H7 (cell line): ENCODE measurements at places on chromosomes 13 and 19.

DNA sequence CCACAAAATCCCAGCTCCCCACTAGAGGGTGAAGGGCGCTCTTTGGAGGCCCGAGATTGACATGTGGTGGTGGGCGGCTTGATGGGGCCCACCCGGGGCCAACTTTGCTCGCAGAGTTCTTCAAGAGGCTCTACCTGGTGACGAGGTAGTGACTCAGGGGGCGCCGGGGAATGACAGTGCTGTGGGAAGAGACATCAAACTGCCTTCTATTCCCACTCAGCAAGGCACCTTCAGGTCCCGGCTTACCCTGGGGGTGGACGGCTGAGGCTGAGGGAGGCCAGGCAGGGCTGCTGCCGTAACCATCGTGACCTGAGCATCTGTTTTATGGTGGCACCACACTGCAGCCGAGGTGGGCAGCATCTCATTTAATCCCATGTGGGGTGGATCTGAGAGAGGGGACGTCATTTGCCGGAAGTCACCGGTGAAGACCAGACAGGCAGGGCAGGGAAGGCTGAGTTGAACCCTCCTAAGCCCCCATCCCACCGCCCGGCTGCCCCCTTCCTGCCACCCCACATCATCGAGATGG, 1.6 kb downstream of the LINGO3 start:
- DNase-seq, result peak; percentile 56

GRCh38 chr19:13017306-13018034, 22.2 kb downstream of the NFIX start:
- peak; percentile 75 for DNase-seq

DNA sequence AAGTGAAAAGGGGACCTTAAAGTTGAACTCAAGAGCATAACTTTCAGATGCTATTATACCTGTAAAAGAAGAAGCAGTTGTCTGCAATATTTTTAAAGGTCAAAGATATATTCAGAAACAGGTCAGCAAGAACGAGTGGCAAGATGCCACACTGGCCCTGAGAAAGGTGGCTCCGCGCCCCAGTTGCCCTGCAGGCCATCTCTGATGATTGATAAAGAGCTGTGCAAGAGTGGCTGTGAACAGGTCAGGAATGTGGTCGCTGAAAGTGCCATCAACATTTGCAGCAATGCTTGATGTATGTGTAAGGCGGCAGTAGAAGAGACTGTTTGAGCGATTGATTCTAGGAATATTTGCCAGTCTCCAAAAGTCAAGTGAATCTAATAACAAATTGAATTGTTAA, 664.2 kb upstream of the SLC10A2 start:
- no peak for DNase-seq

DNA sequence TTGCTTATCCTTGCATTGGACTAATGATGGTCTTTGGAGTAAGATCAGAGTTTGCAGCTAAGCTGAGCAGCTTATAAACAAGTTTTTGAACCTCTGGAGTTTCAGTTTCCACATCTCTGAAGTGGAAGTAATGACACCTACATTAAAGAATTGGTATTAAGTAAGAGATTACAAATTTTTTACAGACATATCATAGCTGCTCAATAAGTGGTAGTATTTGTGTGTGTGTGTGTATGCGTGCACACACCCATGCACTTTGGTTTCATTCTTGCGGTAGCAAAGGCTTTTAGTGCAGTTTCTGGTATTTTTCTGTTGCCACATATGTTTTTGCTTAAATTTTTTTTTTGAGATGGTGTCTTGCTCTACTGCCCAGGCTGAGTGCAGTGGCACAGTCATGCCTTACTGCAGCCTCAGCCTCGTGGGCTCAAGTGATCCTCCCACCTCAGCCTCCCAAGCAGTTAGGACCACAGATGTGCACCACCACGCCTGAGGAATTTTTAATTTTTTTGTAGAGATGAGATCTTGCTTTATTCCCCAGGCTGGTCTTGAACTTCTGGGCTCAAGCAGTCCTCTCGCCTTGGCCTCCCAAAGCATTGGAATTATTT, 4.5 kb downstream of the NAA16 start:
- no peak for DNase-seq

DNA sequence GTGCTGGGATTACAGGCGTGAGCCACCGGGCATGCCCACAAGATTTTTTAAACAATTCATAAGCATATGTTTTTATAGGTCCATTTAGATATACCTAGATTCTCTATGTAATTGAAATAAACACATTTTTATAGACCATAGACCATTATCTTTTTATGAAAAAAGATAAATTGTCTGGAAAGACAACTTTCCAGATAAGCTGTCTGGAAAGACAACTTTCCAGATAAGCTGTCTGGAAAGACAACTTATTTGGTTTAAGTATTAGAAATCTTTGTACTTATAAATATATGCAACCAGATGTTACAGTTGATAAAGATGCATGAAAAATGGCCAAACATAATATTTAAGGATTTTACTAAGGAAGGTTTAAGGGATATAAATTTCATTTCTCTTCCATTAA, 538.5 kb downstream of the GPC6 start:
- DNase-seq, result no peak

- no peak for DNase-seq
These were observed 11.5 kb upstream of the KANK2 start for GRCh38 chr19:11208561-11209471.

DNA sequence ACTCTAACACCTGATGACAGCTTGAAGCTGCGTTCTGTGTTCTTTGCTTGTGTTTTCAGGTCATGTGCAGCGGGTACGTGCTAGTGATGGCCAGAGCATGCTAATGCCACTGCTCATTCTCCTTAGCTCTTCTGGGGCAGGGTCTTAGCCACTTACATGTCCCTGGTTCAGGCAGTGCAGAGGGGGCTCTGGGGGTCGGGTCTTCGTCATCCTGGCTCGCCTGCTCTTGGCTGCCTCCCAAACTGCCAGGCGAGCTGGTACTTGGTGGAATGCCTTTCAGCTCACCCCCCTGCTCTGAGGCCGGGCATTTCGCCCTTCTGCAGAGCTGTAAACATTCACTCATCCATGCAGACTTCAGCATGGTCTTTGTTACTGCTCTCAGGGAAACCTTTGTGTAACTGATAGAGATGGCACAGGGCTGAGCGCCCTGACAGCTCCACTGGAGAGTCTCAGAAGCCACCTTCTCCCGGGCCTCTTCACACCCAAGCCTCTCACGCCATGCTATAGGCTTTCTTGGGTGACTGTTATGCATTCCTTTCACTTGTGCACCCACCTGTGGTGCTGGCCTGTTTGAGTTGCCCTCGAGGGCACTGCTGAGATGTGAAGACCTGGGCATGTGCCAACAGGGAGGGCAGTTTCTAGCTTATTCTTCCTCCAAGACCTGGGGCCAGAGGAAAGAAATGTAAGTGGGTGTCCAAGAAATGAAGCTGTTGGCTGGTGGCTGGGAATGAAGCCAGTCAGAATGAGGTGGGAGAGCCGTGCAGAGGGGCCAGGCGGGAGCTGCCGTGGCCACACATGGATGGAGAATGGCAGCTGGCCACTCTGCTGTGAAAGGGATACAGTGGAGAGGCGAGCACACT, 24.4 kb downstream of the FAM124A start:
- peak; percentile 30 for DNase-seq

DNA sequence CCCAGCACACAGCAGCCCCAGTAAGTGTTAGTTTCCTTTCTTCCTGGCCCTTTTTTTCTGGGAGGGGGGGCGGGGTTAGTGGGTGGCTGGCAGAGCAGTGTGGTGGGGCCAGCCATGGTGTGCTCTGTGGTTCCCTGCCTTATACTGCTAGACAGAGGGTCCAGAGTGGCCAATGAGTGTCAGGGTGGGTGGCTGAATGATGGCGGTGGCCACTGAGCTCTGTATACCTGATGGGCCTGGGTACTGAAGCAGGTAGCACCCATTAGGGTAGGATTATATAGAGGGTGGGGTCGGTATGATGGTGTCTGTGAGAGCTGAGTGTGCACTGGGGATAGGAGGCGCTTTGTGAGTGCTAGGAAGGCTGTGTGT, 13.8 kb downstream of the CIC start:
- DNase-seq, result no peak

GRCh38 chr13:40994581-40995230, 24.4 kb downstream of the ELF1 start:
- no peak for DNase-seq

DNA sequence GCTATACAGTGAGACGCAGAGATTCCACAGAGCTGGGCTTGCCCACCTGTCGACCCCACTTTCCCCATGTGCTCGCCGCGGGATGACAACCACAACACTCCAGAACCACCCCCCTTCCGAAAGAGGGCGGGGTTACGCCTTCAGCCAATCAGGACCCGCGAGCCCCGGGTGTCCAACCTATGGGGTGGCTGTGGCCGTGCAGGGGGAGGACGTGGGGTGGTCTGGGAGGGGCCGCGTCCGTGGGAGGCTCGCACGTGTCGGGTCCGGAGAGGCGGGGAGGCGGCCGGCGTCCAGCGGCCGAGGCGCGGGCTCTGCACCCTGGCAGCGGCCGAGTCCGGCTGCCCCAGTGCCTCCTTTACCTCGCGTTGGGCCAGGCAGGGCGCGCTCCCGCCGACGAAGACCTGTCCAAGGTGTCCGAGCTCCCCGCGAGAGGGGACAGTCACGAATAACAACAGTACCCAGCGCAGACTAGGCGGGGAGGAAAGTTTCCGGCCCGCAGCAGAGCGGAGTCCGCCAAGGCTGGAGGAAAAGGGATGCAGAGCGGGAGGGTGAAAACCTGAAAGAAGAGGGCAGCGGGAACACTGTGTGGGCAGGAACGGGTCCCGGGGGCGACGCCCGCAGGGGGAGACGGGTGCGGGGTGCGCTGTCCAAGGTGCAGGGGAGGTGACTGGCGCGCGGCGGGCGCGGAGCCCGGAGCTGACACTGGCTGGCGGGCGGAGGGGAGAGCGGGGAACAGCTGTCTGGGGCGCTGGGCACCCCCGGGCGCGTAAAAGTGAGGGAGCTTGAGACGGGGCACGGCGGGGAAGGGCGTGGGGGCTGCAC, 911 bp downstream of the ENOX1 start:
- DNase-seq, result peak; percentile 81

DNA sequence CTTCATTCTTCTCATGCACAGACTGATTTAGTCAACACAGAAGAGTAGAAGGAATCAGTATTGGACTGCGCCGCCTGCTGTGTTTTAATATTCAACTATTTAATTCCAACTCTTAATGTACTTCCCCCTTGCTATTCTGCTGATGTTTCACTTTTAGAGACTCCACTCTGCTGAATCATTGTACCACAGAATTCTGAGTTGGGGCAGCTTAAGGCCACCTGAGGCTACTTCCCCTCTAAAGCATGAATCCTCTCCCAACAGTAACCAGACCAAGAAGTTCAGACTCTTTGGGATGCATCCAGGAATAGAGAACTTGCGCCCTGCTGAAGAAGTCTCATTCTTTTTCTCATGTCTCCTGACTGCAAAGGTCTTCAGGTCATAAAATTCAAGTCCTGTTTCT, 708.8 kb downstream of the UQCRFS1 start:
- no peak for DNase-seq

DNA sequence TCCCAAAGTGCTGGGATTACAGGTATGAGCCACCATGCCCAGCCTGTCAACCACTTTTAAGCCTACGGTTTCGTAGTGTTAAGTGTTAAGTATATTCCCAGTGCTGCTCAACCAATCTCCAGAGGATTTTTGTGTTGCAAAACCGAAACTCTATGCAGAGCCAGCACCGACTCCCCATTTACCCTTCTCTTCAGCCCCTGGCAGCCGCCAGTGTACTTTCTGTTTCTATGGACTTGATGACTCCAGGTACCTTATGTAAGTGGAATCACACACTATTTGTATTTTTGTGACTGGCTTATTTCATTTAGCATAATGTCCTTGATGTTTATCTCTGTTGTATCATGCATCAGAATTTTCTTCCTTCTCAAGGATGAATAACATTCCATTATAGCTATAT, 1.1 kb downstream of the SULT2A1 start:
- DNase-seq, result no peak

DNA sequence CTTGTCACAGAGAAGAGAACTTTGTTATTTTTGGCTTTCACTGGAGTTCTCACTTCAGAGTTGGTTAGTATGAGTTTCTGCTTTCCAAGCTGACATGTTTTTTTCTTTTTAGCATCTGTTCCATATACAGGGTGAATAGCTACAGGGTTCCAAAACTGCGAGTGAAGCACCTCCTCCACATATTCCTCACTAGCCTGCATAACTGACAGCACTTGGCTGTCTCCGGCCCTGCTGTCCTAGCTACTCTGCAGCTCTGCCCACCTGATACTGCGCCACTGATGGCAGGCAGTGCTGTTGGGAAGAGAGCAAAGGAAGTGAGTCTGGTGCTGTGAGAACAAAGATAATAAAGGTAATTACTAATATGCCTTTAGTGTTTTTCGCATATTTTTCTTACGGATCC, 6.8 kb downstream of the ATP8A2 start:
- no peak for DNase-seq

- DNase-seq, result no peak
These were observed 112.7 kb downstream of the OLFM4 start for GRCh38 chr13:53141336-53141735.

- no peak for DNase-seq
These were observed 2.3 kb downstream of the AMH start for GRCh38 chr19:2251106-2252054.

- DNase-seq, result no peak
These were observed 1348.6 kb upstream of the SLC10A2 start for GRCh38 chr13:104414771-104415170.

GRCh38 chr19:16985403-16985802, 41.2 kb downstream of the CPAMD8 start:
- DNase-seq, result no peak

- DNase-seq, result no peak
These were observed 45.0 kb downstream of the LACC1 start for GRCh38 chr13:43924549-43925245.

DNA sequence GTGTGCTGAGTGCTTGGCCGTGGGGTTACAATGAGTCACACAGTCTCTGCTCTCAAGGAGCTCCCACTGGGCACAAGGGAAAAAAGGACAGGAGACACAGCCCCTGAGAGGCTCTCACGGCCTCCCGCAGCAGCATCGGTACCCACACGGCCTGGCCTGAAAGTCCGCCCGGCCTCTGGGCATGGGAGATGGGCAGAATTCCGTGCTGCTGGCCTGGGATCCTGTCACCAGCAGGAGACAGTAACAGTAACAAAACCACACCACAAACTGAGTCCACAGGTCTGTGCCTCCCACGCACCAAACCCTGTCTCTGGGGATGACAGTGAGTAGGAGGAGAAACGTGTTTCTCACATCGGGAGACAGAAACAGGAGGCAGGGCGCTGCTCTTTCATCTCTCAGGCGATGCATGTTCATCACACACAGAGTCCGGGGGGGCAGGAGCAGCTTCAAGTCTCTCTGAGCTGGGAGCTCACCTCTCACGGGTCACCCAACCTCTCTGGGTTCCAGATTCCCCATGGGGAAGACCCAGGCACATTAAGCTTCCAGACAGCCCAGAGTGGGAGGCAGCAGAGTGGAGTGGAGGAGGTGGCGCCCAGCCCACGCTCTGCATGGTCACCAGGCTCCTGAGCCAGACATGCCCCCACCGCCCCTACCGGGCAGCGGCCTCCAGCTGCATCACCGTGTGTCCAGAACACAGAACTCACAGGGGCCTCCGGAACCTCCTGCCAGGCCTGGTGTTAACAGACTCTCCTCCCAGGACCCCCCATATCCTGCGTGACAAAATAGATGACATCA, 124.7 kb upstream of the VSTM2B start:
- DNase-seq, result no peak

GRCh38 chr19:10259162-10259905, 7.3 kb downstream of the MRPL4 start:
- peak; percentile 93 for DNase-seq

- peak; percentile 1 for DNase-seq
These were observed 2.6 kb upstream of the SLC10A2 start for GRCh38 chr13:103068836-103069235.

- DNase-seq, result no peak
These were observed 832.6 kb upstream of the SLITRK5 start for GRCh38 chr13:86838411-86839120.

GRCh38 chr13:85698256-85698655, 101.0 kb downstream of the SLITRK6 start:
- DNase-seq, result no peak
